ENCODE measurements at places on chromosomes 2 and 18.

DNA sequence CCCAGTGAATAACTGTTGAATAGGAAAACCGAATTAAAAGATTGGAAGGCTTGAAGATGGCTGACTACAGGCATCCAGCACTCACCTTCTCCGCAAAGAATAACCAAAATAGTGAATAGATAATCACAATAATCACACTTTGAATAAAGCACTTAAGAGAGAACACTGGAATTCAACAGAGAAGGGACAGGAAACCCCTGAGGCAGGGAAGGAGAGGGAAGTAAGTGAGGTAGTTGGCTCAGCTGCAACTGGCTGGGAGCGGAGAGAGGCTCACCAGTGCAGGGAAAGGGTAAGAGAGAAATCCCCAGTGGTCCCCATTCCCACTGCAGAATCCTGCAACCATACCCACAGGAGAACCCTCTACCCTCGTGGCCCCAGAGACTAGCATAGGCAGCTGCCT lies 246.6 kb upstream of the NCKAP5 start:
- no peak for DNase-seq

- DNase-seq = no peak
Measured at GRCh38 chr2:47300609-47301276, 102.2 kb upstream of the MSH2 start.

GRCh38 chr2:227643990-227644551 lies 22.5 kb upstream of the SCYGR5 start:
- DNase-seq = no peak

DNA sequence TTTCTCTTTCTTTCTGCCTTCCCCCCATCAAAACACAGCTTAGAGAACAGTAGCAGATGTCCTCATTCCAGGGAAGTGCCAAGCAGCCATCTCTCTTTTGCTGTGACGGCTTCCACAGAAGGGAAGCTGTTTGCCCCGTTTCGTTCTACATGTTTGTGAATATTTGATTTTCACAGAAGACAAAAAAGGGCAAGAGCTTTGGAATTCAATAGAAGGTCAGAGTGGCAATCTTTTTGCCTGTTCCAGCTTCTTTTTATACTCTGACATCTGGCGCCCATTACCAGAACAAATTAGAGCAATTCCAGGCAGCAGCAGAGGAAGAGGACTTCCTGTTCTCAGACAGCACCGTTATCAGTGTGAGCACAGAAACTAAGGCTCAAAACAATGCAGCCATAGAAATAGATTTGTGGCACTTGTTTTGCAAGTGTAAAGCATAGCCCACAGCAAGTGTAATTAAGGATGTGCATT lies 79.0 kb upstream of the CDH19 start:
- DNase-seq = no peak

DNA sequence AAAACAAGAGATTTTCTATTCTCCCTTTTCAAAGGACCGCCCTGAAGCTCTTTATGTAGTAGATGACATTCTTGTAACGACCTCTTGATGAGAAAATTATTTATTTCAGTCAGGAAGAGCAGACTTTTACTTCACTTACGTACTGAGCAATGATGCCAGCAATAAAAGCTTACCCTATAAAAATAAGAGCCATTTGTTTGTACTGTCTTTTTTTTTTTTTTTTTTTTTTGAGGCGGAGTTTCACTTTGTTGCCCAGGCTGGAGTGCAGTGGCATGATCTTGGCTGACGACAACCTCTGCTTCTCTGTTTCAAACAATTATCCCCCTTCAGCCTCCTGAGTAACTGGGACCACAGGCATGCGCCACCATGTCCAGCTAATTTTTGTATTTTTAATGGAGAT lies 39.2 kb downstream of the CRIM1 start:
- DNase-seq = no peak

GRCh38 chr2:201888426-201888800 lies 82.1 kb downstream of the CDK15 start:
- DNase-seq = no peak

DNA sequence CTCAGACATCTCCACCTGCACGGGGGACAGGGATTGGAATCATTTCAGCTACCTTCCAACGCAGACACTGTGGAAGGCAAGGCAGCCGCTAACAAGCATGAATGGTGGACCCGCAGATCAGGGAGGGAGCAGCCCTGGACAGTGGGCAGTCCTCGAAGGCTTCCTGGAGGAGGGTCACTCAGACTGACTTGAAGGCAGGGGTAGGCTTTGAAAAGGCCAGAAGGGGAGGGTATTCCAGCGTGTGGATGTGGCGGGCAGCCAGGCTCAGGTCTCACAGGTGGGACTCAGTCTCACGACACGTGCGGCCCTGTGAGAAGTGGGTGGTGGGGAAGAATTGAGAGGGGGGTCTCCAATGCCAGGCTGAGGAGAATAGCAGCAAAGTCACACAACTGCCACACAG lies 29.9 kb downstream of the DYSF start:
- no peak for DNase-seq

Data from activated B cell treated with CpG ODN at 0.5 μM for 24 hours (primary cell).